ENCODE measurements at places on chromosomes 1 and 21. TPM values are rescaled to one million over a fixed set of nuclear protein-coding genes. Genes with fewer than 3 reads are reported as not detected.

Gene ITPKB
- 23.0 TPM for total RNA-seq

Gene S100A10
- total RNA-seq = 64.0 TPM

Gene HSD3B1
- total RNA-seq = not detected

Gene MX2
- 7.6 TPM for total RNA-seq

Gene SLC6A17
- under 0.01 TPM for total RNA-seq

- no peaks in the 10 kb centered on the region for H3K27me3 ChIP-seq
- no peak overlapping the region for H3K4me3 ChIP-seq
- H3K4me1 ChIP-seq = no peaks in the 10 kb centered on the region
- no peaks in the 10 kb centered on the region for H3K36me3 ChIP-seq
- H3K27ac ChIP-seq = no peak overlapping the region
- no peak for DNase-seq
Measured at GRCh38 chr1:107972391-107973180, 7.6 kb upstream of the VAV3 start.

GRCh38 chr1:173861731-173862145 is 6.1 kb downstream of the GAS5 start:
- no peaks in the 10 kb centered on the region for H3K27me3 ChIP-seq
- H3K4me1 ChIP-seq = peaks cover 13% of the 10 kb centered on the region
- H3K27ac ChIP-seq = no peak overlapping the region
- peaks cover 35% of the 10 kb centered on the region for H3K36me3 ChIP-seq
- H3K4me3 ChIP-seq = no peak overlapping the region
- DNase-seq = no peak

- no peak overlapping the region for H3K27ac ChIP-seq
- no peaks in the 10 kb centered on the region for H3K36me3 ChIP-seq
- H3K4me1 ChIP-seq = no peaks in the 10 kb centered on the region
- DNase-seq = no peak
- H3K4me3 ChIP-seq = no peak overlapping the region
- no peaks in the 10 kb centered on the region for H3K27me3 ChIP-seq
Measured at GRCh38 chr1:92743221-92743620, 41.7 kb downstream of the EVI5 start.

DNA sequence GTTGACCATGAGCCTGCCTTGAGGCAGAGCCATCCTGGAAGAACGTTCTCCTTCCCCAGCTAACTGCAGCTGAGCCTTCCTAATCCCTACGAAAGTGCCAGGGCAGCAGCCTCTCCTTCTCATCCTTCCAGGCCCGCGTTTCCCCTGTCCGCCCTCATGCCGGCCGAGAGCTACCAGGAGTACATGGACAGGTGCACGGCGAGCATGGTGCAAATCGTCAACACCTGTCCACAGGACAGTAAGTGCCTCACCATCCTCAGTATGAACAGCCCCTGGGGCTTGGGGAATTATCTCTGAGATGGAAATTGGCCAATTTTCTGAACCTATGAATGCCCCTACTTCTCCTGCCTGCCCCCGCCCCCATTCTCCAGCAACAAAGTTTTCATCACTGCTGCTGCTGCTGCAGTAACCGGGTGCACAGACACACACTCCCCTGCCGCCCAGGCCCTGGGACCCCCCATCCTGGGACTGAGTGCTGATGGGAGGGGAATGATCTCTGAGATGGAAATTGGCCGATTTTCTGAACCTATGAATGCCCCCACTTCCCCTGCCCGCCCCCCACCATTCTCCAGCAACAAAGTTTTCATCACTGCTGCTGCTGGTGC is 39.6 kb downstream of the UBASH3A start:
- no peaks in the 10 kb centered on the region for H3K4me1 ChIP-seq
- no peak overlapping the region for H3K27ac ChIP-seq
- no peak overlapping the region for H3K4me3 ChIP-seq
- DNase-seq = no peak
- H3K27me3 ChIP-seq = no peaks in the 10 kb centered on the region

- no peaks in the 10 kb centered on the region for H3K36me3 ChIP-seq
- no peak overlapping the region for H3K27ac ChIP-seq
- no peak overlapping the region for H3K4me3 ChIP-seq
- H3K27me3 ChIP-seq = no peaks in the 10 kb centered on the region
Measured at GRCh38 chr1:49728377-49728776, 295.4 kb downstream of the AGBL4 start.

- H3K4me3 ChIP-seq = peak overlapping the region; percentile 75
- peak; percentile 60 for DNase-seq
- no peaks in the 10 kb centered on the region for H3K36me3 ChIP-seq
- H3K27ac ChIP-seq = peak overlapping the region; percentile 84
Measured at GRCh38 chr1:86914998-86915736, 732 bp downstream of the HS2ST1 start.

GRCh38 chr1:195738966-195739650 is 869.1 kb downstream of the KCNT2 start:
- no peaks in the 10 kb centered on the region for H3K4me1 ChIP-seq
- no peak for DNase-seq
- H3K4me3 ChIP-seq = no peak overlapping the region
- no peaks in the 10 kb centered on the region for H3K36me3 ChIP-seq
- no peak overlapping the region for H3K27ac ChIP-seq

DNA sequence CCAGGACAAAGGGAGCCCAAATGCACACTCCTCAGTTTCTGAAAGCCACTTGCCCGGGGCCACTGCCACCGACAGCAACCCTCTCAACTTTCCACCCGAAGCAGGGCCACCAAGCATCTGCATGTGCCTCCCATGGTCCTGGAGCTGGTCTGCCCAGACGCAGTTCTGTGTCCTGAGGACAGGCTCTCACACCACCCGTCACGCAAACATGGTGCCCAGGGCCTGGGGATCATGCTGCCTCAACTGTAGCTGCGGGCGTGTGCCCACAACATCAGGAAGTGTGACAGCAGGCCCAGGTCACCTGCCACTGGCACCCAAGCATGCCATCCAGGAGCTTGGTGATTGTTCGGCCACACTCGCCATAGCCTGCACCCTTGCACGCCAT is 14.4 kb downstream of the GBP1 start:
- H3K4me1 ChIP-seq = peaks cover 9% of the 10 kb centered on the region
- no peak overlapping the region for H3K4me3 ChIP-seq
- peak overlapping the region; percentile 81 for H3K27ac ChIP-seq

- no peak for DNase-seq
- H3K4me3 ChIP-seq = no peak overlapping the region
- no peaks in the 10 kb centered on the region for H3K4me1 ChIP-seq
- H3K36me3 ChIP-seq = no peaks in the 10 kb centered on the region
- no peak overlapping the region for H3K27ac ChIP-seq
Measured at GRCh38 chr21:46017695-46018094, 36.1 kb downstream of the COL6A1 start.

DNA sequence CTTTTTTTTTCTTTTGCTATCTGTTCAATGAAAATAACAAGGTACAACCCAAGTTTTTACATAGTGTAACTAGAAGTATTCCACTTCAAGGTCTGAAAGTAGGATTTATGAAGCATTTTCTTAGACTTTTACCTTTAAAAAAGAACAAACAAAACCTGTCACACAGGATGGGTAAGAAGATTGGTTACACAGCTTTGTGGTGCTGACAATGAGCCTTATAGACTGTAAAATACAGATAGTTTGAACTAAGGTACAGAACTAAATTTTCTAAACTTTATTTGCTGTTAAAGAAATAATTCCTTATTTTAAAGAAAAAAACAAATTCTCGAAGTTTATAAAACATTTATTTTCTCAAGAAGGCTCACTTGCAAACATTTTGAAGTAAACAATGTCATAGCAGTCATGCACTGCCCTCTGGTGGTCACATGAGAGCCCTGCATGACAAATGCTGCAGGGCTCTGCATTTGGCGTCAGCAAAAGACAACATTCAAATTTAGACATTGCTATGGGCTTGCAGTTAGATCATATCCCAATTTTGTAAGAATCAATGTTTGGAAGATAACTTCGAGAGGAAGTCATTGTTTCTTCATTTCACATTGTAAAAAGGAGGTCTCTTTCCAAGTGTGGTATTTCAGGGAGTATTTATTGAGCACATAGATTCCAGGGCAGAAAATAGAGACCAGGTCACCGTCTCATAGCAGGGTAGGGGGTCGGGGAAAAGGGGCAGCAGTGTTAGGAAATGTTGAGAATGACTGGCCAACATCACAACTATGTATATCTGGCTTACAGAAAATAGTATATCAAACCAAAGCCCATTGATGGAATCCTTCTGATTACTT is 115.3 kb upstream of the FMN2 start:
- H3K27ac ChIP-seq = no peak overlapping the region
- H3K27me3 ChIP-seq = no peaks in the 10 kb centered on the region
- H3K4me3 ChIP-seq = no peak overlapping the region
- no peaks in the 10 kb centered on the region for H3K36me3 ChIP-seq

- peak overlapping the region; percentile 72 for H3K27ac ChIP-seq
- H3K36me3 ChIP-seq = no peaks in the 10 kb centered on the region
- H3K27me3 ChIP-seq = no peaks in the 10 kb centered on the region
- H3K4me3 ChIP-seq = no peak overlapping the region
Measured at GRCh38 chr1:247360991-247361731, 29.5 kb upstream of the ZNF496 start.

DNA sequence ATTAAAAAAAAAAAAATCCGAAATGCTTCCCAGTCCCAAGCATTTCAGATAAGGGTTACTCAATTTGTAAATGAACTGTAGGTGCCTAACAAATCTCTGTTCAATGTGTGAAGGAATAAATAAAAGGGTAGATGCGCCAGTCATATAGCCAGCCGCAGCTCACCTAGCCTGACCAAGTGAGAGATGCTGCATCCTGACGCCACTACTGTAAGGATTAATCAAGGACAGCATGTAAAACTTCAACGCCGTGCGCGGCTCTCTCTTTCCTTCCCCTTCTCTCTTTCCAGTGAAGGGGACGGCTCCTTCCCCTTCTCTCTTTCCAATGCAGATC is 441 bp downstream of the PPT1 start:
- no peaks in the 10 kb centered on the region for H3K36me3 ChIP-seq
- H3K4me3 ChIP-seq = peak overlapping the region; percentile 55
- no peak for DNase-seq
